ENCODE measurements at places on chromosomes 5 and 9.

- no peak for DNase-seq
These were observed 167.5 kb downstream of the SAXO1 start for GRCh38 chr9:18865542-18865941.

GRCh38 chr5:137791799-137792198 is 37.6 kb upstream of the HNRNPA0 start:
- no peak for DNase-seq

DNA sequence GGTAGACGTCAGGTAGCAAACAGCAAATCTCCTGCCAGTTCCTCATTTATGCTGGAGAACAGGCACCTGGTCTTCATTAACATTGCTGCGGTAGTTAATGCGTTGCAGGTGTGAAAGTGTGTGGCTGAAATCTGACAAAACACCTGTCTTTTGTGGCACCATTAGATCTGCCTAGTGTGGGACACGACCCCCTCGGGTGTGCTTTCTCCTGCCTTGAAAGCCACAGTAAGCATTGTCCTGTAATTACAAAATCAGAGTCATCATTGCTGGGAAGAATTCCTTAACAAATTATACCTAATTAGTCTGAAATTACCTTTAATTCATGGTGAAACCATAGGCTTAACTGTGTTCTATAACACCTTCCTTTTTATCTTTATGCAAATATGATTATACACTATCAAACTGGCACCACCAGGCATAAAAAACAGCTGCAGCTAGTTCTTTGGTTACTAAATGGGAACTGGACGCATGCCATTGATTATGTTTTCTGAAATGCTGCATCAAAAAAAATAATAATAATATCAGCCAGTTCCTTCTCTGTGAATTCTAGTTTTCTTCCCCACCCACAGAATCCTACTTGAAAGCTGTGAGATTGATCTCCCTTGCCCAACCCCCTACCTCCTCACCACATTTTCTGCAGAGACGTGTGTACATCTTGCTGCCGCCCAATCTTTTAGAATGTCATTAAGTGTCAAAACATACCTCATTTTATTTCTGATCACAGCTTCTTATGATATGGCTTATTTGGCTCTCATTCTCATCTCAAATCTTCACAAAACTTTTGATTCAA is 374.0 kb downstream of the NFIB start:
- no peak for DNase-seq

DNA sequence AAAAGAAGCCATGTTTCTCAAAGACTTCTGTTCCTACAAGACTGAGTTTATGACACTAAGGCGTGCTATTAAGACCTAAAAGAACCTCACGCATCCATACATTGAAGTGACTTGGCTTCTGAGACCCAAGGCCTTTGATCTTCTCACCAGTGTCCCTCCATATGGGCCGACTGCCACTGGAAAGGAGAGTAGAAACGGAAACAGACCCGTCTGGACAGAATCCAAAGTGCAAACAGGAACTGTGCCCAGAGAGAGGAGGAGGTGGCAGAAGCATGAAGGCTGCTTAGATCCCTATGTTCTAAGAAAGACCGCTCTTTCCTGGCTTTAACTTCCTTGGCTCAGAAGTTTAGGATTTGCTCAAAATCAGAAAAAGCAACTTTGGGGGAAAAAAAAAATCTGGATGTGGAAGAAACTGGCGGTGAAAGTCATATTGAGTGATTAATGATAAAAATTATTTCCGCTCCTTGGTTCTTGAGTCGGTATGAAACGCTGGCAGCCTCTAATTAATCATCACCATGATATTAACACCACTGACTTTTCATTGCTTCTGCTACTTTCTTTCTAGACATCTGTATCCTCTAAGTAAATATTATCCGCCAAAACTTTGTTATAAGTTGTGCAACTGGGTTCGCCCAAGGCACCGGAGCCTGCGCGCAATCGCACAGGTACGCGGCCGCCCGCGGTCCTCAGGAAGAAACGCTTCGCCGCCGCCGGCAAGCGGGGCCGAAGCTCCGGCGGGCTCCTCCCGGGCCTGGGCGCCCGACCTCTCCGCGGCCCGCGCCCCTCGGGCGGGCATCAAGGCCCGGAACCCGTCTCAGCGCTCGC is 726 bp downstream of the DAP start:
- DNase-seq: peak; percentile 55

DNA sequence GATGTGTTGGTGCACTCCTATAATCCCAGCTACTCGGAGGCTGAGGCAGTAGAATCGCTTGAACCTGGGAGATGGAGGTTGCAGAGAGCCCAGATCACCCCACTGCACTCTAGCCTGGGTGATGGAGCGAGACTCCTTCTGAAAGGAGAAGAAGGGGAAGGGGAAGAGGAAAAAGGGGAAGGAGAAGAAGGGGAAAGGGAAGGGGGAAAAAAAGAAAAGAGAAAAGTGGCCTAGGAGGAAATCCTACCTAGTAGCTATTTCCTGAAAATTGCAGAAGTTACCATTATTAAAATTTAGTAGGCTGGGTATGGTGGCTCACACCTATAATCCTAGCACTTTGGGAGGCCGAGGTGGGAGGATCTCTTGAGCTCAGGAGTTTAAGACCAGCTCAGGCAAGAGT is 67.4 kb downstream of the ARRDC3 start:
- DNase-seq: no peak

- DNase-seq: no peak
These were observed 76.0 kb upstream of the HSPA9 start for GRCh38 chr5:138651058-138651766.
